Stimulated activated CD8-positive, alpha-beta memory T cell treated with anti-CD3 and anti-CD28 coated beads, Interleukin-2, amount 100 ng/mL, for 48 hours (primary cell): ENCODE measurements at places on chromosomes 1 and 21.

DNA sequence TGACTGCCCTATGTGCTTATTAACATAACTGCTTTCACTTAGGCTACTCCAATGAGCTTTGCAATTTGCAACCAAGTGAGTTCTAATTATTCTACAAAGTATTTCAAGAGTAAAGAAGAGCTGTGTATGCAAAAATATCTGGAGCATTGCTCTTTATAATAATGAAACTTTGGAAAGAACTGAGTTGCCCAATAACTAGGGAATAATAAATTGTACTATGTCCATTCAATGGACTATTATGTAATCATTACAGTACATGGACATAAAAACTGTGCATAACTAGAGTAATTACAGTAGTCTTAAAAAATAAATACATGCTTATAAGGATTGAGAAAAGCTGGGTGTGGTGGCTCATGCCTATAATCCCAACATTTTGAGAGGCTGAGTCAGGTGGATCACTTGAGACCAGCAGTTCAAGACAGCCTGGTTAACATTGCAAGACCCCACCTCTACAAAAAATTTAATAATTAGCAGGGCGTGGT is 70.3 kb upstream of the JAK1 start:
- no peak for DNase-seq

GRCh38 chr1:205543351-205544301 is 39.2 kb downstream of the CDK18 start:
- DNase-seq = no peak

- DNase-seq = no peak
These were observed 321.4 kb upstream of the CXADR start for GRCh38 chr21:17191346-17191993.

DNA sequence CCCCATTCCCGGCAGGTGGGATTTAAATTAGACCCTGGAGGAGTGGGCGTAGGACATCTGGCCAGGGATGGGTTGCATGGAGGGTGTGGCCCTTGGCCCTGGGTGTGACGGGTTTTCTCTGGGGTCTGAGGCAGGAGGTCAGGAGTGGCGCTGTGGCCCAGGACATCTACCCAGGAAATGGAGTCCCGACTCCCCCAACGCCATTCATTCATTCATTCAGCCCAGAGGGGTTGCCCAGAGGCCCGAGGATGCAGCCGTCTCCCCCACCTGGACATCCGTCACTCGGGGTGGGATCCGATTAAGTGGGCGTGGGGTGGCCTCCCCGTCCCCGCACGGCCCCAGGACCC is 663 bp downstream of the ATP13A2 start:
- no peak for DNase-seq

DNA sequence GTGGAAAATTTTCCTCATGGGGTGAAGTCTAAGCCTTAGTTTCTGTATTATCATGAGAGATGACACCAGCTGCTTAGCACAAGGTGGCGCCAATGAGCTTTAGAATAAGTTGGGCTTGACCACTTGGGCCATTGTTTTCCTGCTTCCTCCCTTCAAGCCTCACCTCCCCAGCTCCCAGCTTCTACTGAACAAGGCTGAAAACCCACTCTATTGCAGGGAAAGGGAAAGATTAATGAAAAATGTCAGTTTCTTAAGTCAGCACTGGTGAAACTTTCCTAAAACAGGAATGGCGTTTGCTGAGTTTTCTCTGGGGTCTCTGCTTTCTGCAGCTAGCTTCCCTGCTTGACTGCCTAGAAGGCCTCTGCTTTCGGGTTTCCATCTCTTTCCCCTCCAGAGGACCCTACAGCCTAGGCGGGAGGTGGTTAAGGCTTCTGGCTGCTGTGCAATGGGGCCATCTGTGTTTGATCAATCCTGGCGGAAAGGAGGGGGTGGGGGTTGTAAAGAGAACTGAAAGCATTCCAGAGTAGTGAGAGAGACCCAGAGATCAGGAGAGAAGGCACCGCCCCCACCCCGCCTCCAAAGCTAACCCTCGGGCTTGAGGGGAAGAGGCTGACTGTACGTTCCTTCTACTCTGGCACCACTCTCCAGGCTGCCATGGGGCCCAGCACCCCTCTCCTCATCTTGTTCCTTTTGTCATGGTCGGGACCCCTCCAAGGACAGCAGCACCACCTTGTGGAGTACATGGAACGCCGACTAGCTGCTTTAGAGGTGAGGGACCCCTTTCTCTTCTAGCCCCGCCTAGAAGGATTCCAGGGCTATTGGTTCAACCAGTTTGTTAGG is at the start of gene OLFML3:
TSS of gene OLFML3 (plus strand) at position 612 of the 840 bp plus-strand sequence. CDS start at position 655, 43 bp downstream.
- peak; percentile 33 for DNase-seq

DNA sequence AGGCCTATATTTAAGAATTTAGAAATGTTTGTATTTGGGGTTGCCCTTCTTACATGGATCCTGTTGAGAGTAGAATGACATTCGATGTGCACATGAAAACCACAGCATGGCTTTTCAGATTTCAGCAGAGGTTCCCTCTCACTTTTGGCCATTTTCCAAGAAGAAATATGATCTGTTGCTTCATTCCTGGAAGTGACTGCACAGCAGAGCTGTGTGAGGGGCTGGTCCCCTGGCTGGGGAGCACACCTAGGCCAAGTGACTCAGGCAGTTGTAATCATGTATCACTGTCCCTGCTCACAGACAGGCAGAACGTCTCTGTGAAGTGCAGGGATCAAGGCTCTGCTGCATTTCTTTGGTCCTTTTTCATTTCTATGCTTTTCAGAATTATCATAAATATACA is 32.3 kb downstream of the AGT start:
- no peak for DNase-seq

DNA sequence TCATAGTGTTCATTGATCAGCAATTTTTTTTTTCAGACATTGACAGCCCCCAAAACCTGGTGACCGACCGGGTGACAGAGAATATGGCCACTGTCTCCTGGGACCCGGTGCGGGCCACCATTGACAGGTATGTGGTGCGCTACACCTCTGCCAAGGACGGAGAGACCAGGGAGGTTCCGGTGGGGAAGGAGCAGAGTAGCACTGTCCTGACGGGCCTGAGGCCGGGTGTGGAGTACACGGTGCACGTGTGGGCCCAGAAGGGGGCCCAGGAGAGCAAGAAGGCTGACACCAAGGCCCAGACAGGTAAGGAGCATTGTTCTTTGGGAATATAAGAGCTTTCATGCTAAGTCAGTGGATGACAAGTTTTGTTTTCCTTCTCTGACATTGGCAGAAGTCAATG is 49.3 kb downstream of the TNN start:
- no peak for DNase-seq

DNA sequence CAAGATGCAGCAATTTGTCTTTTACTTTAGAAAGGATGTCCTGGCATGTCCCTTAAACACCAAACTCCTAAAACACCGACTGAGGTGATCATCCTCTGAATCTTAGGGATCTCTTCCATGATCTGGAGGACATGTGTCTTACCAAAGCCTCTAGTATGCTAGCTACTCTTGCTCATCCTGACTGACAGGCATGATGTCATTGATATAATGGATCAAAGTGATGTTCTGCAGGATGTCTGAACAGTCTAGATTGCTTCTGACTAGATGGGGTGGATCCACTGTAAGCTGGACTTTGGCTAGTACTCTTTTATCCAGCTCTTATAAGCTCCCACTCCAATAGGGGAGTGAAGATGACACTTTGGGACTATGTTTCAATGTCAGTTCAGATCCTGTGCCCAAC is 11.3 kb upstream of the CGN start:
- DNase-seq = no peak

DNA sequence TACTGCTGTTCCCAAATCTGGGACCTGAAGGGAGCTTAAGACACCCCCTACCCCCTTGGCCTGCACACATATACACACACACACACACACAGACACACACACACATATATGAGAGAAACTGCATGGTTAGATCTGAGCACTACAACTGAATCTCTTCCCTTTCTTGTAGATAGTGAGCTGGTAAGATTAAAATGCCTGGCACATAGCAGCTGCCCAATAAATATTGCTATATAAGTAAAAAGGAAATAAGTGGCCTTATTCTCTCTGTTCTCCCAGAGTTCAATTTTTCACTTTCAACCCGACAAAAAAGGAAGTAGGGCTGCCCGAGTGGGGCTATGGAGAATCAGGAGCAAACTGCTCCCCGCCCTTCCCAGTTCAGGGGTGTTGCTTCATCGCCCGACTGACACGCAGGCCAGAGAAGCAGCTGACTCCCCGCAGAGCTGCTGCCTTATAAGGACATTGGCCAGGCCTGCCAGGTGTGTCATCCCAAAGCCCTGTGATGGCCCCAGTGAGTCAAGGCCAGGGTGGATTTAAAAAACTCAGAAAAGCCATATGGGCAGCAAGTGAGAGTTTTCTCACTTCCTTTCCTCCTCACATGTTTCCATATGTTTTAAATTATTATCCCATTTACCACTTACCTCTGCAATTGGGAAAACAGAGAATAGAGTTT is 106.5 kb upstream of the SLC44A3 start:
- DNase-seq = no peak

GRCh38 chr21:37237764-37238163 is 29.4 kb downstream of the VPS26C start:
- no peak for DNase-seq

DNA sequence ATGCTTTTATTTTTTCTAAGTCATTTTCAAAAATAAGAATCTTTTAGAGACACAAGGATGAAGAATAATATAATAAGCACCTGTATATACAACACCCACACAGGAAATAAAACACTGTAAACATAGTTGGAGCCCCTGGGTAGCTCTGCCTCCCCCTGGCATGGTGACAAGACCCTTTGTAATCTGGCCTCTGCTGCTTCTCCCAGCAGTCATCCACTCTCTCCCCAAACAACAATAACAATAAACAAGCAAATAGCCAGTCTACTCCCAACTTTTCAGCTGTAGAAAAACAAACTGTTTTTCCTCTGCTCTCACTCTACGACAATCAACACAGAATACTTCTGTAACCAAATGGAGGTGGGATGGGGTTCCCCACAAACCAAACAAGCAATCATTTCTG is 110.1 kb downstream of the CSMD2 start:
- DNase-seq = no peak

DNA sequence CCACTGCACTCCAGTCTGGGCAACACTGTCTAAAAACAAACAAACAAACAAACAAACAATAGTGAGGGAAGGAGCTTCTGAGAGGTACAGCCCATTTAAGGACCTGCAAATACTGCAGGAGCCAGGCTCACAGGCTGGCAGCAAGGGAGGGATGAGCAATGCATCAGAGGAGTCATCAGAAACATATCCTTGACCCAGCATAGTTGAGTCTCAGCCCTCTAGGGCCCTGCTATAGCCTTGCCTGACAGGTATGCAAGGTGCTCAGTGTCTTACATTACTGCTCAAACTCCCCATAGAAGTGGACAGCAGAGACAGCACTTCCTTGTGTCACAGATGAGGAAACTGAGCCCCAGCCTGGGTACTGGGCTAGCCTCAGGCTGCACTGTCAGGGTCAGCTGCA is 7.3 kb upstream of the TTC4 start:
- no peak for DNase-seq

DNA sequence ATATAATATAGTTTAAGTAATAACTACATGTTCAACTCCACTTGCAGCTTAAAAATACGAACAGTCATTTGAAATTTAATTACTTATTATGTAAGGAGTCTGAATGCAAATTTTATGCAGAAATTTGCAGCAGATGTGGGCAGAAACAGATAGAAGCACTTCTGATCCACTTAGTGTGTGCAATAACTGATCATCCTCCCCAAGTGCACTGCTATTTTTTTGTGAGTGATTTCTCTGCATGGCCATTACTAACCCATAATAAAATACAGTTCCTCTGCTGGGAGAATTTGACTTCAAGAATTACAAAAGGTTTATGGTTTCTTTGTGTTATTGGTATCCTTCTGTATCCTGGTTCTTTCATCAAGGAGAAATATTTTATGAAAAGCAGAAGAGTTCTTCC is 611.5 kb upstream of the RGS18 start:
- DNase-seq = no peak

DNA sequence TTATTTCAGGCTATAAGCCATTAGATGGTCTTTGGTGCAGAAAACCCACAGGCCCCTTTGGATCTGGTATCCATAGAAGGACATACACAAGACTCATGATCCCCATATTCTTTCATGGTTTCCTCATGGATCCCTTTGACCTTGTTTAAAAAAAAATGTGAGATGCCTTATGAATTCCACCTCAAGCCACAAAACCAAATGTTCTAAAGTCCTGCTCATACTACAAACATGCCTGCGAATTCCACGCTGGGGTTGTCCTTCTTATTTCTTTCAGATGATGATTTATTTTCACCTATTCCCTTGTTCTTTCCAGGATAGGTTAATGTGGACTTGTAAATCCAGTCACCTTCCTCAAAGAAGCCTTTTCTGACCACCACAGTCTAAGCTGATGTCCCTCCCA is 256.9 kb upstream of the DPYD start:
- DNase-seq = no peak

DNA sequence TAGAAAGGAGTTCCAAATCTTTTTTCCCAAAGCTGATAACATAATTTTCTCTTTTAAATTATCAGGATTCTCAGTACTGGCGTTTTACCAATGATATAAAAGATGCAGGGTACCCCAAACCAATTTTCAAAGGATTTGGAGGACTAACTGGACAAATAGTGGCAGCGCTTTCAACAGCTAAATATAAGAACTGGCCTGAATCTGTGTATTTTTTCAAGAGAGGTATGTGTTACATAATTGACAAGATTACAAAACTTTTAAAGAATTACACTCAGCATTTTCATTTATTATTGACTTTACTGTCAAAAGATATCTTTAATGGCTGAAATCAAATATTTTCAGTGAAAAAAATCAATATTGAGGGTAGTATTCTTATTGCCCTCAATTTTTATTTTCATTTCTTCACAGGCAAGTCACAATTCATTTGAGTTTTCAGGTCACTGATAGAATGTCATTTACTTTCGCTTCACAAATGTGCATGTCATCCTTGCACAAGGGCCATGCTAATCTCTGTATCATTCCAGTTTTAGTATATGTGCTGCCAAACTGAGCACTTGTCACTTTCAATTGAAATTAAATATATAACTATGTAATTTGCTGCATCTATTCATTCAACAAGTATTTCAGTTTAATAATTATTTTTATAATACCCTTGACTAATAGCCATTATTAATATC is 63.5 kb downstream of the TPR start:
- no peak for DNase-seq
